ENCODE measurements at places on chromosomes 3 and 15.
A peak's percentile ranks its signal among the peaks of the same experiment; 100 is the strongest.

- peak; percentile 23 for DNase-seq
These were observed 451.0 kb downstream of the MFSD1 start for GRCh38 chr3:159252772-159253384.

DNA sequence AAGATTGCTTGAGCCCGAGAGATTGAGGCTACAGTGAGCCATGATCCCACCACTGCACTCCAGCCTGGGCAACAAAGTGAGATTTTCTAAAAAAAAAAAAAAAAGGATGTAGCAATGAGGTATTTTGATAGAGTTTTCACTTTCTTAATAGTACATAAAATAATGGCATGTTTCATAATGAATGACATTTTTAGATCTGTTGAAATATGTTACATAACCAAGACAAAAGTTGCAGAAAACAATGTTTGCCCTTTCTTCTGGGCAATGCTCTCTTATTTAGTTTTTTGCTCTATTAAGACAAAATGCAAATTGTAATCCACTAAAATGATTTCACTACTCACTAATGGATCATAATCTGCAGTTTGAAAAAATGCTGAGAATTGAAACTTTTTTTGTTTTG is 4.4 kb upstream of the MAPK6 start:
- no peak for DNase-seq

GRCh38 chr3:196803891-196804468 is 63.7 kb upstream of the SENP5 start:
- DNase-seq, result no peak

- DNase-seq, result no peak
These were observed 13.2 kb downstream of the ZDHHC3 start for GRCh38 chr3:44962621-44963393.

DNA sequence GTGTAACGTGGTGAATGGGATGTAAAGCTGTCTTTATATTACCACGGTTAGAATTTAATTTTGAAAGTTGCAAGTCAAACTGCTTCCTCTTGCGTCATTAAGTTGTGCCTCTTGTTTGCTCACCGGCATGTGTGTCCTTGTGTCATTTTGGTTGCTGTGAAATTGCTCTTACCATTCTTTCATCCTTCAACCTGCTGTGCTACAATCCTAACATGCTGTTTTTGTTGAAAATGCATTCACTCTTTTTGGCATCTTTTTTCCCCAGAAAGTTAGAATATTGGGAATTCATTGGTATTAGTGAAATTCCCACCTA is 164.7 kb downstream of the PGPEP1L start:
- no peak for DNase-seq
